Stimulated activated CD8-positive, alpha-beta memory T cell treated with anti-CD3 and anti-CD28 coated beads, Interleukin-2, amount 100 ng/mL, for 1 hour (primary cell): ENCODE measurements at places on chromosomes 4 and X.

DNA sequence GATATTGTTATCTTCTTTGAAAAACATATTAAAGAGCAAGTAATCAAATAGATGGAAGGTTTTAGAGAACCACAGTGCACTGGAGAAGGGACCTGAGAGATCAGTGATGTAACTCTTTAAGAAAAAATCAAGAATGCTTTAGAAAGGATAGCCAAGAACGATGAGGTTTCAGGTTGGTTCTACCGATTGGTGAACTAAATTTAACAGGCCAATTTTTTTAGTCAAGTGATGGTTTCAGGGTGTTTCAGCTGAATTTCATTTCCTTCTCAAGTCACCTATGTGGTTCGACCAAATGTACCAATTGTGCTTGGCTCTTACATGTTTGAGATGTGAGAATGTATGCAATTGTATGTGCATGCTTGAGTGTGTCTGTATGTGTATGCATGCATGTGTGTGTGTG is 26.5 kb downstream of the HS3ST1 start:
- no peak for DNase-seq

DNA sequence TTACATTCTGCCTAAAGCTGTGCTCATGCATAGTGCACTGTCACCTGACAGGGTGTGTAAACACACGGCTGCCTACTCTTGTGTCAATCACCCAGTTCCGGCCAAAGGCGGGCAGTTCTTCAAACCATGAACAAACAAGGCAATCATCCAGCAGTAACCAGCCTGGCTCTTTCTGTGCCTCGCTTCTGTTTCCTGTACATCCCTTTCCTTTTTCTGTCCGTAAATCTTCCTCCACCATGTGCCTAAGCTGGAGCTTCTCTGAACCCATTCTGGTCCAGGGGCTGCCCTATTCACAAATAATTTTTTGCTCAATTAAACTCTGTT is 60.8 kb upstream of the CBR4 start:
- DNase-seq = no peak

- no peak for DNase-seq
These were observed 2.9 kb upstream of the MSL3 start for GRCh38 chrX:11754958-11755645.

- DNase-seq = no peak
These were observed 281.3 kb downstream of the IDS start for GRCh38 chrX:149223854-149224253.

DNA sequence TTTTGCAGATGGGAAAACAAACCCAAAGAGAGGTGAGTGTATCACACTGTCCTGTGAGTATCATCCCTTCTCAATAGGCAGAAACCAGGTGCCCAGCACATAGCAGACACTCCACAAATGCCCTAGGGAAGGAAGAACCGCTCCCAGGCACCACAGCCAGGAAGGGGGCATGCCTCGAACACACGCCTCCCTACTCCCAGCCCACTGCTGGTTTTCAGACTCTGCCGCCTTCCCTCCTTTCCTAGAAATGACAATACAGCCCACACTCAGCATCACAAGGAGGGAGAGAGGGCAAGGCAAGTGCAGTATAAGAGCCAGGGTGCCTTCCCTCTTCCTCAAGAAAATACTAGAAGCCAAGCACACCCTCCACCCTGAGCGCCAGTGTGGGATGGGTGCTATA is 16.2 kb downstream of the JAKMIP1 start:
- no peak for DNase-seq

DNA sequence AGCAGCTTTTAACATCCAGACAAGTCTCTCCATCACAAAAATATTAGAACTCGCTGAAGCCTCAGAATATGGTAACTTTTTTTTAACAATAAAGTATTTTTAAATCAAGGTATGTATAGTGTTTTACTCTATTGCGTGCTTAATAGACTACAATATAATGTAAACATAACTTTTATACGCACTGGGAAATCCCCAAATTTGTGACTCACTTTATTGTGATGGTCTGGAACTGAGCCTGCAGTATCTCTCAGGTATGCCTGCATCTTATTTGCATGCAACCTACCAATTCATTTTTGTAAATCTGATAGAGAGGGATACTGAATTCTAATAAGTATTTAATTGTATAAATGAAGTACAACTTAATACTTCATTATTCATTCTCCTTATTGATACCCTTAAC is 823.5 kb downstream of the ADGRL3 start:
- DNase-seq = no peak

- no peak for DNase-seq
These were observed 185.5 kb upstream of the ANXA10 start for GRCh38 chr4:167906851-167907250.

GRCh38 chr4:8274765-8275547 is 5.4 kb downstream of the HTRA3 start:
- no peak for DNase-seq

DNA sequence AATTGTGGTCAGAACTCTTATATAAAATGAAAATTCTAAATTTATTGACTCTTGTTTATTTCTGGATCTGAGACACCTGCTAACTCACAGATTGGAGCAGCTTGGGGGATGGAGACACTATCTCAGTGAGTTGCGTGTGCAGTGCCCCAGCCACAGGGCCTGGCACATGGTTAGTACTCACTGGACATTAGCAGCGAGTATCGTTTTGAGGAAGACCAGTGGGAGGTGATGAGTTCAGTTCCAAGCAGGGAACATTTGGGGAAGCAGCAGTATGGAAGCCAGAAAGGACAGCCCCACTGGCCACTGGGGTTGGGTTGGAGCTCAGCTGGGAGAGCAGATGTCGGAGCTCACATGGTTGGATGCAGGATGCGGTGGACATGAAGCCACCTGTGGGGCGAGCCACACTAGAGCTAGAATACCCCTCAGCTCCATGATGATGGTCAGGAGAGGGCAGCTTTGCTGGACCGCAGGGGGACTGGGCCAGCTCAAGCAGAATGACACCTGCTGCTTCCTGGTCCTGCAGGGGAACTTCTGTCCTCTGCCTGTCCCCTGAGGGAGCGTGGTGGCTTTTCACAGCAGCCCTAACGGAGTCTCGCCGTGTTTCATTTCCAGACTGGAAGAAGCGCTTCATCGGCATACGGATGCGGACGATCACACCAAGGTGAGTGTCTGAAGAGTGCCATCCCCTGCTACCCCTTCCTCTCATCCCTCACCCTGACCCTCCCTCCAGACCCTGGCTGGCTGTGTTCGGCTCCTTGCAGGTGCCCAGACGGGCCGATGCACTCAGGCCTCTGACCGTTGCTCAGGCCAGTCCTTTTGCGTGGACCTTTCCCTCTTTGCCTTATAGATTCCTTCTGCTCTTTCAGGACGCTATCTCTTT is 32.5 kb downstream of the HTRA3 start:
- no peak for DNase-seq

- no peak for DNase-seq
These were observed 188.4 kb downstream of the WDFY3 start for GRCh38 chr4:84778041-84778440.

- DNase-seq = no peak
These were observed 139.7 kb downstream of the MAPK10 start for GRCh38 chr4:86220121-86220520.

DNA sequence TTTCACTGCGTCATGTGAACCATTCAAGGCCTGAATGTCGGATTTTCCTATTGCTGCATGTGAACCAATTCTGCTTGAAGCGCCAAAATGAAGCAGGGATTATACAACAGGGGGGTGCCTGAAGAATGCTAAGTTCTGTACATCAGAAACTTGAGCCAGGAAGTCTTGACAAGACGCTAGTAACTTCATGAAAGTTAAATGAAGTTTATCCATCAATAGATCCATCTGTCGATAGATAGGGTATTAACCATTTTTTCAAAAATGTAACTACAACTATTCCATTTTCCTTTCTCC is 590 bp upstream of the NAF1 start:
- no peak for DNase-seq

DNA sequence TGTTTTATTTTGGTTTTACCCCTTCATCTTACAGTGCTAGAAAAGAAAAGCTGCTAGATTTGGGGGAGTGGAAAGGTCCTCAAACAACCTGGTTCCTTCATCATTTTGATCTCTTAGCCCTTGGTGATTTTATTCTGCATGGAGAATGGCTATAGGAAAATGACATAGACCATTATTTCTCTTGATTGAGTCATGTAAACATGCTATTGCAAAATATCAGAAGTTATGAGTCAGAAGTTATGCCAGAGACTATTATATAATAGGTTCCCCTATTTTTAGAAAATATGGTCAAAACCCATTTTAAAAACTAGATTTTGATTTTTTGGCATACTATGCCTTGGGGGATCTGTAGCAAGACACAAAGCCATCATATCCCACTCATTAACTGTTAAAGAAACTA is 83.7 kb upstream of the FAM9C start:
- DNase-seq = no peak

- no peak for DNase-seq
These were observed 57.3 kb upstream of the ENPEP start for GRCh38 chr4:110418641-110419040.

- no peak for DNase-seq
These were observed 1.1 kb downstream of the MORF4L2 start for GRCh38 chrX:103685396-103685795.

- no peak for DNase-seq
These were observed 1.2 kb upstream of the UBA6 start for GRCh38 chr4:67702166-67702565.

- DNase-seq = no peak
These were observed 280.9 kb upstream of the RPS6KA3 start for GRCh38 chrX:20547611-20548051.

DNA sequence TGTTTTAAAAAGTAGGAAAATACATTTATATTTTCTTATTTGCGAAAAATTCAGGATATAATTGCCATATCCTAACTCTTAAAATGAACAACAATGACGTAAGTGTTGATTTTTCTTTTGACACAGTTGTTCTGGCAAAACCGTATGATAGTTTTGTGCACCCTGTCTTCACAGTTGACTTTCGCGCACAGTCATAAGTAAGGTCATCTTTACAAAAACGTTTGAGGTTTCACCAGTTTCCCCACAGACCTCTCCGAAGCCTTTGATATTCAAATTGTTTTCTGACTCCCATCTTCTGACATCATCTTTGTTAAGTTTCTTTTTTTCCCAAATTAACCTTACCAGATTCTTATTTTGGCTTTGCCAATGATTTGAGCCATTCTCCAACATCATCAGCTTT is 48.1 kb upstream of the ATXN3L start:
- DNase-seq = no peak

GRCh38 chr4:78362310-78362709 is 189.3 kb upstream of the ANXA3 start:
- no peak for DNase-seq

GRCh38 chrX:141455103-141455502 is 129.4 kb downstream of the SPANXA1 start:
- no peak for DNase-seq

- DNase-seq = no peak
These were observed 210.4 kb downstream of the PALLD start for GRCh38 chr4:168707205-168707604.

DNA sequence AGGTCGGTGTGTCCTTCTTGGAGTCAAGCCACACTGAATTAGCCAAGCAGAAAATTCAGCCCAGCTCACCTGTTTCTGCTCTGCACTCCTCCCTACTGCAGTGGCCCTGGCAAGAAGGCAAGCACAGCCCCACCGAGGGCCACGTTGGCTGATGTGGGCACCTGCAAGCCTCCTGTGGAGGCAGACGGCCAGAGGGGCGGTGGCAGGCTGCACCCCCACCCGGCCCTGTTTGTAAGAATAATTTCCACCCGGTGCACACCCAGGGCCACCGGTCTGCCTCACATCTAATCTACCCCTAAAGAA is 18.8 kb downstream of the PPP2R2C start:
- DNase-seq = no peak

GRCh38 chrX:23662187-23662586 is 5.1 kb upstream of the PRDX4 start:
- DNase-seq = no peak

- no peak for DNase-seq
These were observed 45.4 kb downstream of the EDNRA start for GRCh38 chr4:147526272-147526654.

- DNase-seq = no peak
These were observed 1353.4 kb downstream of the PCDH7 start for GRCh38 chr4:32073542-32073941.

DNA sequence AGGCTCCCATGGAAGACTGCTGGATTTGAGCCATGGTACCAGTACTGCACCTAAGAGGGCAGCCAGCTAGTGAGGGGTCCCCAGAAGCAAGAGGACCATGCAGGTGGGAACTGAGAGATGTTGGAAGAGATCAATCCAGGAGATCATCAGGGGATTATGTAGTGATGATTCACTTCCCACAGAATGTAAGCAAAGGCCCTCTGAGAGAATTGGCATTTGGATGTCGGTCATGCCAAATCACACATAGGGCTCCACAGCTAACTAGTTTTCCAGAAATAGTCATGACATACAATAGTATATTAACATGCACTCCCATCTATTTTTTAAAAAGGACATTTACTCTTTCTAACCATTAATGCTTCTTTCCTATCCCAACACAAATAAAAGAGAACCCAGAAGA is 112.5 kb downstream of the RASGEF1B start:
- no peak for DNase-seq

DNA sequence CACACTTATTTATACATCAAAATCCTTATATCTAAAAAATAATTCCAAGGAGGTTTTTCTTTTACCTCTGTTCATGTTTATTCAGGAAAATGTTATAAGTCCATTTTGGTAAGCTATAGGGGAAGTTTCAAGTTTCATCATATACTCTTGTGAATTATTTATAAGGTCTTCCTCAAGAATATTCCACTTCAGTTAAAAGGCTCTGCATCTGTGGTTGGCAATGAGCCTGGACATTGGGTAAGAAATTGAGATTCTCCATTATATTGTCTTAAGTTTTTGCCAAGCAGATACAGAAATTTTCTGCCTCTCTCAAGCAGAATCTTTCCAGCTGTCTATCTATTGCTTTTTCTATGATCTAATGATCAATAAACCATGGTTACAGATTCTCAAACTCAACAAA is 641.9 kb downstream of the NLGN4X start:
- DNase-seq = no peak

GRCh38 chr4:26093551-26093950 is 179.5 kb downstream of the SMIM20 start:
- DNase-seq = no peak

DNA sequence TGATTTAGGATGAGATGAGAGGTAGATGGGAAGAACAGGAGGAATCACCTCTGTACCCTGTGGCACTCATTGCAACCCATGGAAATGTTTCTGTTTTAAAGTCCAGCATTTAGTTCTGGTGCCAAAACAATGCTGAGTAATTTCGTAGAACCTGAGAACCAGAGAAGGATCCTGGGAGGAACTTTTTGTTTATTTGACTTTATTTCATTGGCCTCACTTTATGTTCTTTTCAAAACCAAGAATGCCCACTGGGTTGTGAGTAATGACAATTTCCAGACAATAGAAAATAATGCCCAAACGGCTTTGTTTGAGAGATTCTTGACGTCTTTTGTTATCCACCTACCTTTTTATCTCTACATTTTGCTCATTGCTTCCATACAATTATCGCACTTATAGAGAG is 111.3 kb downstream of the SHROOM3 start:
- no peak for DNase-seq

- DNase-seq = no peak
These were observed 36.9 kb downstream of the CTBP1 start for GRCh38 chr4:1211891-1212545.
